NCI-H1694 (cell line): ENCODE measurements at places on chromosomes 16 and 17.

GRCh38 chr17:29777663-29778062 lies 152.4 kb downstream of the SSH2 start:
- no peak for DNase-seq

DNA sequence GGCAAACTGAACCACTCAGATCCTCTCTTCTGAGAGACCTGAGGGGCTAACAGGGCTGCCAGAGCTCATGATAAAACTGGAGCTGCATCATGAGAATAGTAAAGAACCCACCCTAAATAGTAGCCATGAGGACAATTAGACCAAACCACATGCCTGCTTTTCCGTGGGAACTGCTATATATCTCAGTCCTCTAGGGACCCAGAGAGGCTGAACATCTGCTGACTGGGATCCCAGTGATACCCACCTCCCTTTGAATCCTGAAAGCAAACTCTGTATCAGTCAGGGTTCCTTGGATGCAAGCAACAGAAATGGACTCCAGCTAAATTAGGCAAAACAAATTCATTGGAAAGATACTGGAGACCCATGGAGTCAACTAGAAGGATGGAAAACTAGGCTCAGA lies 6.5 kb downstream of the MT1X start:
- no peak for DNase-seq

GRCh38 chr16:1199347-1200013 lies 25.6 kb downstream of the TPSG1 start:
- DNase-seq = no peak

DNA sequence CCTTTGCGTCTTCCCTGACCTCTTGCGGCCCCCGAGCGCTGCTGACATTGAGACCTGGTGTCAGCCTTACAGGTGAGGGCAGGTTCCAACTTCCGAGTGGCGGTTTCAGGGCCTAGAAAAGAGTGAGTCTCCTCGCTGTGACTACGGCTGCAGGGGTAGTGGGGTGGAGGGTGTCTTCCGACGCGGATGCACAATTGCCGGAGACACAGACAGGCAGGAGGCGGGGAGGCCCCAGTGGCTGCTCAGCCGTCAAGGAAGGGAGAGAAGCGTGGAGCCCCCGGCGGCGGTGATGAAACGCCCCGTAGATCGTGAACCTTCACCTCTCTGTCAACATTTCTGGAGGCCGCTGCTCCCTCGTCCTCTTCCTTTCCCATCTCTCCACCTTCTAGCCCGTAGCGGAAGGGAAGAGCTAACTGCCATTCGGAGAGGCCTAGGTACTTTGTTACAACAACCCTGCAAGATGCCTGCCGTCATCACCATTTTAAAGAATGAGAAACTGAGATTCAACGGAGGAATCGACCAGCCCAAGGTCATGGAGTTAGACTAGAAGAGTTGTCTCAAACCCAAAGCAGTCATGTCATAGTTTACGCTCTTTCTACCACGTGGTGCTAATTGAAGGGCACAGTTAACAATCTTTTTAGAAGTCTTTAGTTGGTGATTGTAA lies 485 bp downstream of the DNAJA3 start:
- no peak for DNase-seq

GRCh38 chr16:844638-845350 lies 44.3 kb upstream of the GNG13 start:
- no peak for DNase-seq
